ENCODE measurements at places on chromosomes 11 and 22.

GRCh38 chr22:37037669-37038068, 13.9 kb upstream of the KCTD17 start:
- DNase-seq = no peak

- DNase-seq = no peak
These were observed 14.2 kb downstream of the MRGPRG start for GRCh38 chr11:3204141-3205015.

GRCh38 chr22:17315310-17315709, 54.0 kb upstream of the CECR2 start:
- DNase-seq = no peak

- no peak for DNase-seq
These were observed 927.9 kb downstream of the BRD1 start for GRCh38 chr22:48899523-48900326.

DNA sequence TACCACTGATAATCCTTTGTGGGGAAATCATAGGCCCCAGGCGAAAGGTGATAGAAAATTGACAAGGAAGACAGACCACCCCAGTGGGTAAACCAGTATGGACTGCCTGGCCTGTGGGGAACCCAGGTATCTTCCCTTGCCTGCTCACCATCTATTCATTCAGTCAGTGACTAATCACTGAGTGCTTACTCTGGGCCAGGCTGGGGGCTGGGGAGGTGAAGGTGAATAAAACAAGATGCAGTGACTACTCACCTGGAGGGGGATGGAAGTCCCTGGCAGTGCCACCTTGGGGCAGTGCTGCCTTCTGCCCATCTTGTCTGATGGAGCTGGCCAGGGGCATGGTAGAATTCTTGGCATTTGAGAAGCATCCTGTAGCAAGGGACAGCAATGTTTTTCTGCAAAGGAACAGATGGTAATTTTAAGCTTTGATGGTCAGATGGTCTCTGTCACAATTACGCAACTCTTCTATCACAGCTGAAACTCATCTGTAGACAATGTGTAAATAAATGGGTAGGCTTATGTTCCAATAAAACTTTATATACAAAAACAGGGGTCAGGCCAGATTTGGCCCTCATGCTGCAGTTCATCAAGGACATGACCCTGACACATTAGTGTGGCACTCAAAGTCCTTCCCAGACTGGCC, 4.6 kb downstream of the ISX start:
- DNase-seq = no peak

- DNase-seq = no peak
These were observed 67.0 kb downstream of the PPP6R3 start for GRCh38 chr11:68527585-68527984.

GRCh38 chr11:96978751-96979150, 588.9 kb downstream of the JRKL start:
- DNase-seq = no peak

DNA sequence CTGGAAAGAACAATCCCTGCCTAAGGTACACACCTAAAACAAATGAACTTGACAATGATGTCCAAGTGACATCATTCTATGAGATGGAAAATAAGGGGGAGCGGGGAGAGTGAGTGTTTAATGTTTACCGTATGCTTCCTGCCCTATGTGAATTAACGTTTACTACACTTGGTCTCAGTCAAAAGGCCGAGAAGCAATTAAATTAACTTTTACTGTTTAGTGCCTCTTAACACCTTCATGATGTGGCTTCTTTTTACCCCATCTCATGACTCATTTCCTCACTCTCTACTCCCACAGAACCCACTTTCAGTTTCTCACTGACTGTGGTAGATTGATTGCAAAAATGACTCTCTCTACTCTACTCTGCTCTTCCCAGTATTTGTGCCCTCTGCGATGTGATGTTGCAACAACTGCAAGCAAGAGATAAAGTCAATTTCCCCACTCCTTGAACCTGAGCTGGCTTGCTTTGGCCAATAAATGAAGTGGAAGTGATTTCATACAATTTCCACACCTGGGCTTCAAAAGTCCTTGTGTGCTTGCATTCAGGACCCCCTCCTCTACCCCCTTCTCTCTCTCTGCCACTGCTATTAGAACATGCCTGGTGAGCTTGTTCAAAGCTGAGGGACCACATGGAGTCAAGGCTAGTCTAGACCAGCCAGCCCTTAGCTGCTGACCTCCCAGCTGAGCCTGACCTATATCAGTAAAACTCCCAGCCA, 11.6 kb upstream of the ALKBH3 start:
- no peak for DNase-seq

DNA sequence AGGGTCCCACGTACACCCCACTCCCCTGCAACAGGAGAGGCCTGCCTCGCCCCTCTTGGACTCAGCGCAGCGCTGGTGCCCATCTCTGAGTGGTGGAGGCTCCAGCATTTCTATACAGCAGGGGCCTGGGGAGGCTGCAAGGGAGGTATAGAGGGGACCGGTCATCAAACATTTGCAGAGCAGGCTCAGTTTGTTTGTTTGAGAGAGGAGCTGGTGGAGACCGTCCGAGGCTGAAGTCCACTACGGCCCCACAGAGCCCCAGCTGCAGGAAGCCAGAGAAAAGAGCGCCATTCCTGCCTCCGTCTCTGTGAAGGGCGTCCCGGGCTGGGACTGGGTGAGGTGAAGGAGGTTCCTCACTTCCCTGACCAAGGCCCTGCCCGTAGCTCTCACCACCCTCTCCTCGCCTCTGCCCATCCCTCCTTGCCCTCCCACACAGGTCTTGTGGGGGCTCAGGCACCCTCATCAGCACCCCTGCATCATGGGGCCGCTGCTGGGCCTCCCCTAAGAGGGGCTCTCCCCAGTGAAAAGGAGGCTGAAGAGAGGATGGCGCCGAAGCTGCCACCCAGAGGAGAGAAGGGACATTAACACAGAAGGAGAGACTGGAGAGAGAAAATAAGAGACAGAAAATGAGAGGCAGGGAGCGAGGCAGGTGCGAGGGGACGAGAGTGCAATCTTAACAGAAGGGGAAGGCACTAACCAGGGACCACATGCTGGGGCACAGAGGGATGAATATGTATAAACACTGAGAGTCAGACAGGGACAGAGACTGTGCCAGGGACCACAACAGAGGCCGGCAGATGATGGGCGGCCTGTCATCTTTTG, 24.5 kb downstream of the RPUSD4 start:
- DNase-seq = no peak

GRCh38 chr11:11215944-11216343, 137.1 kb downstream of the CSNK2A3 start:
- no peak for DNase-seq

DNA sequence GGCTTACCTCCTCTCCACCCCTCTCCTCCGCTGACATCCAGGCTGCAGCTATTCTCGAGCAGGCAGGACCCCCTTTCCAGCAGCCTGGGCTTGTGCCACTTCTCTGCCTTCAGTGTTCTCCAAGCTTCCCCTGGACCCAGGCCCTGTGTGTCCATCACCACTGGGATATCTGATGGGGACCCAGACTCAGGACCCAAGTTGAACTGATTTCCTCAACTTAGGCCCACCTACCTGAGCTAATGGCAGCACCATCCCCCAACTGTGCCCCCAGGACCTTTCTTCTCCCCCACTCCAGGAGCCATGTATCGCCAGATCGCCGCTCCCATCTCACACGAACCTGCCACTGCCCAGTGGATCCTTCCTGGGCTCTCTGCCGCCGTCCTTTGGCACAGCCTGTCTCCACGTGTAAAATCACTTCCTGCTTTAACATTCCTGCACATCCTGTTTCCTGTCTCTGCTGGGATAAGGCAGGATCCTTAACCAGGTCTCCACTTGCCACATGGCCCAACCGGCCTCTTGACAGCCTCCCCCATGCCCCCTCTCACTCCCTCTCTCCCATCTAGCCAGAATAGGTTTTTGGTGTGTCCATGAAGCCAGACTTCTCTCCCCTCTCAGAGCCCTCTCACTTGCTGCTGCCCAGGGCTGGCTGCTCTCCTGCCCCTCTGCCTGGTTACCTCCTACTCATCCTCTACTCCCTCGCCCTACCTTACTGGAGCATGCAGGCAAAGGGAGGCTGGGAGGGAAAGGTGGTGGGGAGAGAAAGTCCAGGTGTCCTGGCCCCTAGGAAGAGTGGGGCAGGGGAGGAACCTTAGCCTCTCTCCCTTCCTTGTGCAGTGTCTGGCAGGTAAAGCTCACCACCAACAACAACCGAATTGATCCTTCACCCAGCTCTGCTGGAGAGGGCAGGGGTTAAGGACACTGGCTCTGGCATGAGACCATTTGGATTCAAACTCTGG, 9.4 kb downstream of the SPATA19 start:
- no peak for DNase-seq

DNA sequence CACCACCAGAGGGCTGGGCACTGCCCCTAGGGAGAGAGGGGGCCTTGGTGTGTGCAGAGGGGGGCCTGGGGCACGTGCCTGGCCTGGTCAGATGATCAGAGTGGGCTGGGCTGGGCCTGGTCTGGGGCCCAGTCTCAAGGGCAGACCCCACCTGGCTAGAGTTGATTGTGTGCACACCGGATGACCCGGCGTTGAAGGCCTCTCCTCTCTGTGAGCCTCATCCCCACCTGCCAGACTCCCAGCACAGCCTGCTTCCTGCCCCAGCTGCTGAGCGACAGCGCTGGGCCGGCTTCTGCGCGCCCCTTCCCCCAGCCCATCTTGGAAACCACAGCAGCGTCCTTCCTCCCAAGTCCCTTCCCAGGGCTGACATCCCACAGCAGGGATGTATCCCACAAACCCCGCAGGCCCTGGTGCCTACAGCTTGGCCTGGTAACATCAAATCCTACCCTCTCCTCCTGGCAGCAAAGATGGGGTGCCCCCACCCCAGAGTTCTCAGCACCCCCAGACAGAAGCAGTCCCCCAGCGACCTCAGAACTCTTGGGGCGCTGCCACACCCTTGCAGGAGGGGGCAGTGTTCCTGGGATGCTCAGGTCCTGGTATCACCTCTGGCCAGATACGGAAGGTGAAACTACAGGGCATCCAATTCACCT, 11.0 kb upstream of the TSSC4 start:
- no peak for DNase-seq

DNA sequence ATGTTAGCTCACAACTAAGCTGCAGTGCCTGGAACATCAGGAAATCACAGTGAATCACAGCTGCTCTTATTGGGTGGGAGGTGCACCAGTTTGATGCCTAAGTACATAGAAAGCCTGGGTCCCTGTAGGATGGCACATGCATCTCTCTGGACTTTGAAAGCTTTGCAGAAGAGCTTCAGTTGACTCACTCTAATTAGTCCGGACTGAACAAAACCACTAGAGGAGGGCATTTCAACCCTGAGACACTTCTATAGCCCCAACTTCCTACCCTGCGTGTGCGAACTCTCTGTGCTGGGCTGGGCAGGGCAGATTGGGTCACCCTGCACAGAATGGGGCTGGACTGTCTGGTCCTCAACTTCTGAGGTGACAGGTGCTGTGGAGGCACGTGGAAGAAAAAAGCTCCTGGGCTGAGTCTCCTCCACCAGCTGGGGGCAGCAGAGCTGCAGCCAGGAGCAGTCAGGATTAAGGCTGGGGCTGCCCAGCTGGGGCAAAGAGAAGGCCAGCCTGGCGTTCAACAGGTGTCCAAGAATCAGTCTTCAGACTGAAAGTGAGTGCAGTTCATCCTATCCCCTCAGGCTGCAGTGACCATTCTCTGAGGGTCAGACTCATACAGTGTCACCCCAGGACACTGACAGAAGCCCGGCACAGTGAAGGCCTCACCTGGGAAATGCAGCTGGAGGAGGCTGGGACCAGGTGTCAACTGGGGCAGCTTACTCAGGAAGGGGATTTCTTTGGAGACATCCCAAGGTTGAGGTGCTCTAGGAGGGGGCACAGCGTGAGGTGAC, 22.1 kb downstream of the GGTLC2 start:
- peak; percentile 34 for DNase-seq

DNA sequence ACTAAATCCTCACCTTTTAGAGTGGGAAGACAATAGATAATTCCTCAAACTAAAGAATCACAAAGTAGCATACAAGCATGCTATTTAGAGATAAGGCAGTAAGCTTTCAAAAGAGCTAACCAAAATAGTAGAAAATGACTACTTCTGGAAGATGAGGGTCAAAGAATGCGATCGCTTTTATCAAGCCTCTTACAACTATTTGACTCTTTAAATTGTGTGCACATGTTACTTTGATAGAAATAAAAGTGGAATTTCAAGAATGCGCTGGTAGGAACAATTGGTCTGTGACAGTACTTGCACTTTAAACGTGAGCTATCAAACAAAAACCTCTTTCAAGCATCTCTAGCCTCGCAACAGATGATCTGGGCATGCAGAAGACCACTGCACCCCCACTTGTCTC, 97.3 kb downstream of the COMMD9 start:
- DNase-seq = no peak

DNA sequence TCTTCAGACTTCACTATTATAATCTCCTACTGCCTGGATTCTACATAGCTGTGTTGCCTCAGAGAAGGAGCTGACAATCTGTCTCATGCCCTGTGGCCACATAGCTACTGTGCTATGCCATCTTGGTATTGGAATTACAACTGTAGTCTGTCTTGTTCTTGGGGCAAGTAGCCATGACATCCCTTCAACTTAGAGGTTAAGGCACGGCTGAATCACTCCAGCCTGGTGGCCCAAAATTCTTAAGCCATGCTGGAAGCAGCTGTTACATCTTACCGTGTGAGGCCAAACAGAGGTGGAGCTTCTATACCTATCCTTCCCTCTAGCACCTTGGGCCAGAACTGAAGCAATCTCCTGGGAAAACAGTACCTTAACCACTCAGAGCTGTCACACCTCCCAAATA, 14.8 kb downstream of the CARD18 start:
- DNase-seq = no peak

GRCh38 chr11:100354736-100355135, 332.4 kb upstream of the ARHGAP42 start:
- no peak for DNase-seq

GRCh38 chr22:37202001-37202555, 10.2 kb downstream of the SSTR3 start:
- no peak for DNase-seq

GRCh38 chr22:19763458-19764298, 3.1 kb downstream of the TBX1 start:
- DNase-seq = no peak

- DNase-seq = no peak
These were observed 41.0 kb upstream of the CLPB start for GRCh38 chr11:72475381-72475780.

DNA sequence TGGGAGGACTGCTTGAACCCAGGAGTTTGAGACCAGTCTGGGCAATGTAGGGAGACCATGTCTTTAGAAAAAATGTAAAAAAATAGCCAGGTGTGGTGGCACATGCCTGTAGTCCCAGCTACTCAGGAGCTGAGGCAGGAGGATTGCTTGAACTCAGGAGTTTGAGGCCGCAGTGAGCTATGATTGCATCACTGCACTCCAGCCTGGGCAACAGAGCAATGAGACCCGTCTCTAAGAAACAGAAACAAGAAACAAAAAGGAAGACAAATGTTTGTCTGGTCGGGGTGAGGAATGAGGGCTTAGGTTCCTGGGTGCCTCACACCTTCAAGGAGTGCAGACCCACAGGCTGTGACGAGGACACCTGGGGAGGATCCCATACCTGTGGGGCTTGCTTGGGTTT, 191.9 kb downstream of the CEP164 start:
- DNase-seq = no peak

GRCh38 chr11:69950621-69951020, 127.5 kb upstream of the ANO1 start:
- DNase-seq = no peak
